ENCODE measurements at places on chromosomes 7 and 10. TPM values are rescaled to one million over a fixed set of nuclear protein-coding genes. Genes with fewer than 3 reads are reported as not detected.

TLX1 gene
- not detected for total RNA-seq

CAMK2B gene
- 39.1 TPM for total RNA-seq

SPDYE16 gene
- 1.2 TPM for total RNA-seq

NOS3 gene
- 7.9 TPM for total RNA-seq

FAM221A gene
- 21.3 TPM for total RNA-seq

Data from camera-type eye (tissue), 1 donor.